Hippocampal formation (tissue), 2 donors: ENCODE measurements at places on chromosomes 13 and 19.

DNA sequence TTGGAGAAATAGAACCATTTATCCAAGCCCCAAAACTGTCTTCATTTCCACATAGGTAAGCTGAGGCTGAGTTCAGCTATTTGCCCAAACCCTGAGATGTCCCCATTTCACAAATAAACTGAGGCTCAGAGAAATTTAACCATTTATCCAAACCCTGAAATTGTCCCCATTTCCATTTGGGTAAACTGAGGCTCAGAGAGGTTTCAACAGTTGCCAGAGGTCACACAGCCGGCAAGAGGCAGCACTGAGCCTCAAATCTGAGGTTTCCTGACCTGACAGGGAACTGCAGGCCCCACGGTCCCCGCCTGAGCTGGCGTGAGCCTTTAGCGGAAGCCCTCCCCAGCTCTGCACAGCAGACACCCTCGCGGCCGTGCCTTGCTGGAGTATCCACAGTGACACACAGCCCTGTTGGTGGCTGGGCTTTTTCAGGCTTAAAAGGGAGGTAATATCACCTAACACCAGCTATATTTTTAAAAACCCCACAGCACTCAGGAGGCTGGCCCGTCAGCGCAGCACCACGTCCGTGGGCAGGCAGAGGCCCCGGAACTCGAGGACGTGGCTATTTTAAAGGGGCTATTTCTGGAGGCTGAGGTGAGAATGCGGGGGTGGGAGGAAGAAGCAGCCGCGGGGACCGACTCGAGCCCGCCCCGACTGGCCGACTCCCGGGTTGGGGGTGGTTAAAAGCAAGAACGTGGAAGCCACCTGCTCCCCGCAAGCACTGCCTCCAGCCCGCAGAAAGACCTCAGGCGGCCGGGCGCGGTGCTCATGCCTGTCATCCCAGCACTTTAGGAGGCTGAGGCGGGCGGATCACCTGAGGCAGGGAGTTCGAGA, 18.5 kb downstream of the PTPRS start:
- no peak for DNase-seq

DNA sequence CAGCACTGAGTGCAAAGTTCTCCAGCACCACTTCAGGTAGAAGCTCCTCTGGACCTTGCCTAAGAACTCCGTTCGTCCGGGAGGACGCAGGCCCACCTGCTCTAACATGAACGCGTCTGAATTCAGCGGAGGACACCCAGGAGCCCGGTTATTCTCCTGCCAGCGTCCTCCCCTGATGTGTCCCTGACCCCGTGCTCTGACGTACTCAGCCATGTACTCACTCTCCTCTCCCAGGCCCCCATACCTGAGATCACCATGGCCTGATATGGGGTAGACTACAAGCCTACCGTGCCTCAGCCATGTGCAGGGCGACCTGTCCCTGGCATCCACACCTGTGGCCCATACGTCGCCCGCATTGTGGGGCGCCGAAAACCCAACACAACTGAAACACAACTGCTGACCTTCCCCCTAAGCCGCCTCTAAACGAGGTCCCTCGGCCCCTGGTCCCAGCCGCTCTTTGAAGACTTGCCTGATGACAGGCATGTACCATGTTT, 744 bp upstream of the ZNF584 start:
- no peak for DNase-seq

- no peak for DNase-seq
These were observed 137.6 kb upstream of the SLC10A2 start for GRCh38 chr13:103203735-103204330.

DNA sequence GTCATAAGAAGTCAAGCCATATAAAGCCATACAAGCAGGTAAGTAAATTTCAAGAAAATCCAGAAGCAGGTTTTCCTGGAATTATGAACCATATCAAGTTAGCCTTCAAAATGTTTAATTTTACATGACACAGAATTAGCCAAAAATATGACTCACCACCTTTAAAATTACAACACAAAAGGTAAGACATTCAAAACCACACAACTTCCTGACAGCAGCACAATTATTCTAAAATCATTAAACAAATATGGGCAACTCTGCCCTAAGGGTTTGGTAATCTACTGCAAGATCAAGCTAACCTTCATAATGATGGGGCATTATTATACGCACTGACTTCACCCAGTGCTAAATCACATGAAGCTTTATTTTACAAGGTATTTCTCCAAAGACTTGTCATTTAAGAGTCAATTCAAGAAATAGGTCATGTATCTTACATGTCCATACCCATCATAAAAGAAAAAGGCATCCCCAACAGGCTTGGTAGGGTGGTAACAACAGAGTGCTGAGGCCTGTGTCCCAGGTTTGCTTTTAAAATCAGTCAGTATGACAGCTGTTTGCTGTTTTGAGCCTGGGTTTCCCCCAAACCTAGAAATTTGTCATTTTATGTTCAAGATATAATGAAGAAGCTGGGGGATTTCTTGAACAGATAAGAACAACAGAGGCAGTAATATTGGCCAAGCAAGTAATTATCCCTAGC, 15.2 kb downstream of the RCBTB1 start:
- DNase-seq: no peak

DNA sequence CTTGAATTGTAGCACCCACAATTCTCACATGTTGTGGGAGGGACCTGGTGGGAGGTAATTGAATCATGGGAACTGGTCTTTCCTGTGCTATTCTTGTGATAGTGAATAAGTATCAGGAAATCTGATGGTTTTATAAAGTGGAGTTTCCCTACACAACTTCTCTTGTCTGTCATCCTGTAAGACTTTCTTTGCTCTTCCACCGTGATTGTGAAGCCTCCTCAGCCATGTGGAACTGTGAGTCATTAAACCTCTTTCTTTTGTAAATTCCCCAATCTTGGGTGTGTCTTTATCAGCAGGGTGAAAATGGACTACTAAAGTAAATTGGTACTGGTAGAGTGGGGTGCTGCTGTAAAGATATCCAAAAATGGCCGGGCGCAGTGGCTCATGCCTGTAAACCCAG, 215.6 kb downstream of the LIG4 start:
- no peak for DNase-seq

GRCh38 chr13:25662516-25662915, 290.7 kb downstream of the ATP8A2 start:
- no peak for DNase-seq

GRCh38 chr13:45298206-45298505, 42.8 kb downstream of the TPT1 start:
- DNase-seq: no peak

GRCh38 chr13:52949742-52950141, 78.9 kb upstream of the OLFM4 start:
- DNase-seq: no peak

GRCh38 chr13:19150712-19151228, 30.9 kb downstream of the TUBA3C start:
- no peak for DNase-seq
